ENCODE measurements at places on chromosomes 1 and 21.

GRCh38 chr1:19559641-19560040 is 74.3 kb upstream of the CAPZB start:
- no peak overlapping the region for H3K4me3 ChIP-seq
- no peaks in the 10 kb centered on the region for H3K36me3 ChIP-seq
- H3K4me1 ChIP-seq, result peaks cover 8% of the 10 kb centered on the region
- H3K27ac ChIP-seq, result no peak overlapping the region

- peak overlapping the region; percentile 27 for H3K27ac ChIP-seq
- peak; percentile 82 for DNase-seq
- peaks cover 30% of the 10 kb centered on the region for H3K4me1 ChIP-seq
- no peak overlapping the region for H3K4me3 ChIP-seq
- H3K36me3 ChIP-seq, result no peaks in the 10 kb centered on the region
- H3K27me3 ChIP-seq, result no peaks in the 10 kb centered on the region
Measured at GRCh38 chr1:6353955-6354658, 39.5 kb downstream of the ACOT7 start.

DNA sequence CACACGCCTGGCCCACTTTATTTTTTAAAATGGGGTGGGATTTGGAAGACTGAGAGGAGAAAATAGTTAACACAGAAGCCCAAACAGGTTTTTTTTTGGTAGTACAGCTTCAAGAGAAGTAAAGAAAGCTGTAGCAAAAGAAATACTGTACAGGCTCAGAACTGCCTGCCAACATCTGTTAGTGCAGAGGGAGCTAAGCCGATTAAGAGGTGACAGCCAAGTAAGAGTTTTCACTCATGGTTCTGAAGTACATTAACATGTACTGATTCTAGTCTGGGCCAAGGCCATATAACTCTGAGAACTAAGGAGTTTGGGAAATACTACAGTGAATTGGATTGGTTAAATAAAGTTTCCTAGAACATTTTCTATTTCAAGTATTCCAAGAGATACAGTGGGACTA is 51.6 kb downstream of the EIF2B3 start:
- H3K36me3 ChIP-seq, result no peaks in the 10 kb centered on the region
- no peak overlapping the region for H3K4me3 ChIP-seq
- H3K4me1 ChIP-seq, result peaks cover under 1% of the 10 kb centered on the region
- H3K27ac ChIP-seq, result no peak overlapping the region
- no peak for DNase-seq

DNA sequence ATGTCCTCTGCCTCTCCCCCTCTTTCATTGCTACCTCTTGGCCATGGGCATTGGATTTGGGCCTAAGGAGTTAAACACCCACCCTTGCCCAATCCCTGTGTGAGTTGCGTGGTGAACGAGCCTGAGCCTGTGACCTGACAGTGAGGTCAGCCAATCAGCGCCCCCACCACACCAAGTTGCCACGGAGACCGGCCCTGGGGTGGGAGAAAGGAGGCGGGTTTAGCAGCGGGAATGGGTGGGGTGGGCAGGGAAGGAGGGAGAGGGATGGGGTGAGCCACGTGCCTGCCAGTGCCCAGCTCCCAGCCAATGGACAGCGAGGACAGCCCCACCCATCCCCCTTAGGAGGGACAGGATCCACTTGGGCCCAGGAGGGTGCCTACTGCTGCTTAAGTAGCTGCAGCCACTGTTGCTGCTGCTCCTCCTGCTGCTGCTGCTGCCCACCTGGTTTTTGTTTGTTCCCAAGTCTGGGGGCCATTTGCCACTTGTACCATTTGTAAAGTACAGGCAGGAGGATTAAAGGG is 9.5 kb downstream of the ZBTB7B start:
- H3K27me3 ChIP-seq, result no peaks in the 10 kb centered on the region
- peaks cover 50% of the 10 kb centered on the region for H3K4me1 ChIP-seq
- DNase-seq, result peak; percentile 53
- no peaks in the 10 kb centered on the region for H3K36me3 ChIP-seq
- H3K4me3 ChIP-seq, result no peak overlapping the region

DNA sequence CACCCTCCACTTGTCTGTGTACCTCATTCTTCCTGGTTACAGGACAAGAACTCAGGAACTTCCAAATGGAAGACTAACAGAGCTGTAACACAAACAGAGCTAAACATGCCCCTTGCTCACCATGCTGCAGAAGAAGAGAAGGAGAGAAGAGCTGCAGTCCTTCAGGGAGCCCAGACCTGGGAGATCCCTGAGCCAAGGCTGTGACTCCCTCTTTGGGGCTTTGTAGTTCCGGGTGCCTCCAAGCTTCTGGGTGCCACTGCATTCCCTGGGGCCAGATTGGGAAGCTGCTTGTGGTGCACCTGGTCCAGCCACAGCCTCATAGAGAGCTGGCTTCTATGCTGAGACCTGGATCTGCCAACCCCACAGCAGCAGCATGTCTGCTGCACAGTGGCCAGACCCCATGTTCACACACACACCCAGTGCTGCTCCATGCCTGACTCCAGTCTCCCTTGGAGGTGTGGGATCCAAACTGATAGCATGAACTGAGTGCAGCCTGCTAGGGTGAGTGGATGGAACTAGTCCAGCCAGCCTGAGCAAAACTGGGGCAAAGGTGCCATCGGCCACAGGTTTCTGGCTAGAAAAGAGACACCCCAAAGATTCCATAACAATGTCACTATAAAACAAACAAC is 263.0 kb upstream of the NRIP1 start:
- no peak overlapping the region for H3K4me3 ChIP-seq
- H3K27me3 ChIP-seq, result no peaks in the 10 kb centered on the region

DNA sequence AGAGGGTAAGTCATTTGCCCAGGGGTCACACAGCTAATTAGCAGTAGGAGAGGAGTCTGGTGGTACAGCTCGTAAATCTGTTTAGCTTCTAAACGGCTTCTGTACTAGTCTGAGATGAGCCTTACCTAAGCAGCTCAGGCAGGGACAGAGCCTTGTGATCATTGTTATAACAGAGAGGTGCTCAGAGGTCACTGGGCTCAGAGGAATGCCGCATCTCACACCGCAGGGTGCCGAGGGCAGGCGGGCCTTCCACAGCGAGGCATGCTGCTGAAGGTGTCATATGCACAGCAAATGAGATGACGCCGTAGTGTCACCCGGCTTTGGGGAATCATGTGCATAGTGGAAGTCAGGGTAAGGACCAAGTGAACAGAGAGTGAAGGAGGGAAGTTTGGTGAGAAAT is 305.2 kb upstream of the FMN2 start:
- no peak for DNase-seq
- no peaks in the 10 kb centered on the region for H3K27me3 ChIP-seq
- H3K27ac ChIP-seq, result no peak overlapping the region
- no peaks in the 10 kb centered on the region for H3K36me3 ChIP-seq

GRCh38 chr1:29559056-29559455 is 322.7 kb downstream of the PTPRU start:
- no peaks in the 10 kb centered on the region for H3K36me3 ChIP-seq
- no peaks in the 10 kb centered on the region for H3K27me3 ChIP-seq
- no peak overlapping the region for H3K27ac ChIP-seq
- DNase-seq, result no peak
